ENCODE measurements at places on chromosomes 12 and 14.

GRCh38 chr14:100587086-100587762 lies at the start of gene BEGAIN:
Gene BEGAIN (minus strand): TSS chr14:100587417. CDS start chr14:100587290, 127 bp downstream.
- DNase-seq = no peak

- peak; percentile 70 for DNase-seq
Measured at GRCh38 chr12:121296618-121297434, at the start of gene CAMKK2. Gene CAMKK2 (minus strand): TSS chr12:121296709. CDS start chr12:121274526, 22,183 bp downstream.

DNA sequence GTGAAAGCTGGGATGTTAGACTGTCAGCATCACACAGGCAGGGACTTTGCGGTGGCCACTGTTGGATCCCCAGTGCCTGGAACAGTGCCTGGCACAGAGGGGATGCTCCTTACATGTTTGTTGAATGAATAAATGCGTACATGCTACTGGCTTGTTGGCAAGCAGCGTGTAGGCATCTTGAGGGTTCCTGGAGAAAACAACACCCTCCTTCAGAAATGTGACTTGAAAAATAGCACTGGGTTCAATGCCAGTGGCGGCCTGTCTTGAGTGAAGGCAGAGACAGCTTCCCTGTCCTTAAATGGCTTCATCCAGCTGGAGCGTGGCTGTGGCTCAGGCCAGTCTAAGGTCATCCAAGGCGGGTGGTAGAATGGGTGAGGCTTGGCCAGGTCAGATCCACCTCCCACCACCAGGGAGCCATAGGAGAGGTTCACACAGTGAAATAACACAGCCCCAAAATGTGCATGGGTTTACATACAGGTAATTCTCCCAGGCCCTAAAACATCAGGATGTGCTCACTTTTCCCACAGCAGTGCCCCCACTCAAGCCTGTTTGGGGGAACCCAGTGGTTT lies 171.4 kb downstream of the PHETA1 start:
- DNase-seq = no peak

DNA sequence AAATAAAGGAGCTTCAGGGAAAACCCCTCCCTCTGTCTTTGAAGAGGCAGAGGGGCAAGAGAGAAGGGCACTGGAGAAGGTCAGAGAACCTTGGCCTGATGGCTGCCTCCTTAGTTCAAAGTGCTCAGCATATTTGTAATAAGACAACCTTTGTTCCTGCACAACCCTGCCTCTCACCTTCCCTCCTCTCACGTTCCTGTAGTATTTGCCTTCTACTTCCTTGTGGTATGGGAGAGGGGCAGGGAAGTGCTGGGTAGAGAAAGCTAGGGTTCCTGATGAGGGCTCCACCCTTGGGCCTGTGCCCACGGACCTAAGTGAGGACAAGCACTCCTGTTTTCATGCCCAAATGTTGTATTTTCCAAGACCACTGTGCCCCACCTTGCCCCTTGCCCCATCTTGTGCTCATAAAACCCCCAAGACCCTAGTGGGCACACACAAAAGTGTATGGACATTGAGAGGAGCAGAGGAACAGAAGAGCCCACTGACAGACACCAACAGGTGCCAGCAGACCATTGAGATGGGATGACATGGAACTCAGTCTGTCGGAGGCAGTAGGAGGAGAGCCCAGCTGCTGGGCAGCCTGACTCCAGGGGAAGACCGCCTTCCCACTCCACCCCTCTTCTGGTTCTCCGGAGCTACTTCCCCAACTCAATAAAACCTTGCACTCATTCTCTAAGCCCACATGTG lies 261.5 kb upstream of the CCDC196 start:
- DNase-seq = no peak

GRCh38 chr12:116813271-116814041 lies 67.8 kb downstream of the HRK start:
- DNase-seq = no peak

DNA sequence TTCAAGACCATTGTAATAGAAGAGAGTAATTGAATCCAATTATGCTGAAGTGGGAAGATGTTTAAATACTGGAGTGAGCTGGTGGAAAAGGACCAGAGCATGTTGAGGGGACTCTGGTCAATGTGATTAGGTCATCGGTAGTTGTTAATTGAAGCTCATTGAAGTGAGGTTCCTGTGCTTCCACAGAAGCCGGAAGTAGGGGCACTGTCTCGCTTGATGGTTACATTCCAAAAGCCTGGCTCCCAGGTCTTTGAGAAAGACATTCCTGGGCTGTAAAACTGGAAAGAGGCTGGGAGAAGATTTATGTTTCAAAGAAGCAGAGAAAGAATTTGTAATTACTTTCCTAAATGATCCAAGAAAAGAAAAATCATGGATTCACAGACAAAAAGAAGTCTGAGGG lies 12.3 kb upstream of the CLECL1 start:
- DNase-seq = no peak

GRCh38 chr12:130916241-130916911 lies 37.3 kb upstream of the ADGRD1 start:
- no peak for DNase-seq

GRCh38 chr14:67018720-67019119 lies 170.5 kb upstream of the GARIN2 start:
- no peak for DNase-seq

DNA sequence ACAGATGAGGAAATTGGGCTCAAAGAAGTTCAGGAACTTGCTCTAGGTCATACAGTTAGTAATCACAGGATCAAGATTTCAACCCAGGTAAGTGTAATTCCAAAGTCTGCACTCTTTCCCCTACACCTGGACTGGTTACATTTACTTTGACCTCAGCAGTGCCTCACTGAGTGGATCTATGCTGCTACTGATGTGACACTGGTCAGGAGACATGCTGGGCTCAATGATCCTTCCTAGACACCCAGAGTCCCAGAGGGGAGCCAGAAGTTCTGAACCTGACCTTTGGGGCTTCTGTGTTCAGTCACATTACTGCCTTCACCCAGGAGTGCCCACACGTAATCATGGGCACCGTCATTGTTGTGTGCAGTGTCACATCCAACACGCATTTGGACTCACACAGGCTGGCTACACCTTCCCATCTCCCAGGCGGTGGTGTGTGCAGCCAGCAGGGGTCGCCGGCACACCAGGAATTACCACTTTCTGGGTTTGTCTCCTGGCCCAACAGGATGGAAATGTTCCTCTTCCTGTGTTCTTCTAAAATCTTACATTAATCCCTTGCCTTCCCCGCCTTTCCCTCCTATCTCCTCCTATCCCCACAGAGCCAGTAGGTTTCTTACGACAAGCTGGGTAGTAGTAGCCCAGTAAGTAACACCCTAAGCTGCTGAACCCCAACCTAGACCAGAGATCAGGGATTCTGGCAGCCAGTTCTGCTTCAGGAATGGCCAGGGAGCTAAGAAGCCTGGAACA lies 25.6 kb downstream of the CALCOCO1 start:
- DNase-seq = peak; percentile 45

GRCh38 chr14:72868500-72868899 lies 25.4 kb downstream of the DPF3 start:
- no peak for DNase-seq

DNA sequence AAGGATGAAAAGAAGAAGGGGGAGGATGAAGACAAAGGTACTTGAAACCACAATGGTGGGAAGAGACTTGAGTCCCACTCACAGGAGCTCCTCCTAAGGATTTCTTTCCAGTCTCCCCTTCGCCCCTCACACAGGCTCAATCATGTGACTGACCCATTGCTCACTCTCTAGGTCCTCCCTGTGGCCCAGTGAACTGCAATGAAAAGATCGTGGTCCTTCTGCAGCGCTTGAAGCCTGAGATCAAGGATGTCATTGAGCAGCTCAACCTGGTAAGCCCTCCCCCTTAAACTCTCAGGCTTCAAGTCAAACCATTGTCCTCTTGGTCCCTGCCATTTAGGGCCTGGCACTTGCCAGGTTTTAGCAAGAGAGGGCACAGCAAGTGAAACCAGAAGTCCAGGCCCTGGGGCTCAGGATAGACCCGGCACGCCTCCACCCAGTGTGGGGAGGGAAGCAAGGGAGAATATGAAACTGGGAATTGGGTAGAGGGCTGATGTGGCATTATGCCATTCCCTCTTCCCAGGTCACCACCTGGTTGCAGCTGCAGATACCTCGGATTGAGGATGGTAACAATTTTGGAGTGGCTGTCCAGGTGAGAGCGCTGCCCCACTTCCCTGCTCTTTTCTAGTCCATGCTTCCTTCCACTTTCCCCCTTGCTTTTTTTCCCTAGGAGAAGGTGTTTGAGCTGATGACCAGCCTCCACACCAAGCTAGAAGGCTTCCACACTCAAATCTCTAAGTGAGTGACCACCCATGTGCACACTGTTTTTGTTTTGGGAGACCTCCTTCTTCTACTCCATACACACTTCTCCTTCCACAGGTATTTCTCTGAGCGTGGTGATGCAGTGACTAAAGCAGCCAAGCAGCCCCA lies 1.8 kb downstream of the PSME1 start:
- DNase-seq = no peak

DNA sequence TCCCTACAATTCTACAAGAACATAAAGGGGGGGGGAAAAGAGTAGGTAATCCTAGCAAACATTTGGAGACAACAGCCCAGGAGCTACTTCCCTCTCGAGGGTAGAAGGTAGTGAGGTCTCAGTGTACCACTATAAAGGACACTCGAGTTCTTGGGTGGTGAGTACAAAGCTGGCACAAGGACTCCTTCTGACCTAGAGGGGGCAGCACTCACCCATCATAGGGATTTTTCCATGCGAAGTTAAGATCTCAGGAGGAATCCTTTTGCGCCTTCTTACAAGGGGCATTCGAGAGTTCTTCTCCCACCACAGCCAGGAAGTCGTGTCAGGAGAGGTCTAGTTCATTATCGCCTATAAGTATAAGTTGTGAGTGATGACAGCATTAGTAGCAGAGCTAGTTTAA lies 200.2 kb upstream of the RBM19 start:
- no peak for DNase-seq

DNA sequence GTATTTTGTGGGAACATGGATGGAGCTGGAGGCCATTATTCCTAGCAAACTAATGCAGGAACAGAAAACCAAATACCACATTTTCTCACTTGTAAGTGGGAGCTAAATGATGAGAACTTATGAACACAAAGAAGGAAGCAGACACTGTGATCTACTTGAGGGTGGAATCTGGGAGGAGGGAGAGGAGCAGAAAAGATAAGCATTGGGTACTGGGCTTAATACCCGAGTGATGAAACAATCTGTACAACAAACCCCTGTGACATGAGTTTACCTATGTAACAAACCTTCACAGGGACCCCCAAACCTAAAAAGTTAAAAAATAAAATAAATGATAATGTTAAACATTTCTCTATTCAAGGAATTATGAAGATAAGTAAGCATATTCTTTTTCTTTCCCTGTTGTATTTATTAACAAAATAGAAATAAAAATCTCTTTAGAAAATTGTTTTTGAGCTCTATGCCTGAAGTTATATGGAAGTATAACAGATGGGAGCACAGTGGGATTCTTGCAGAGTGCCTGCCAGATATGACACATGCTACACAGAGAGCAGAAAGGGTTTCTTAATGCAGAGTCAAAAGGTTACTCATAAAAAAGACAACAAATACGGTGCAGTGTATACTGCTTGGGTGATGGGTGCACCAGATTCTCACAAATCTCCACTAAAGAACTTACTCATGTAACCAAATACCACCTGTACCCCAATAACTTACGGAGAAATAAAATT lies 52.0 kb upstream of the SYNE2 start:
- no peak for DNase-seq

GRCh38 chr12:132133952-132134652 lies 10.0 kb downstream of the DDX51 start:
- DNase-seq = no peak

DNA sequence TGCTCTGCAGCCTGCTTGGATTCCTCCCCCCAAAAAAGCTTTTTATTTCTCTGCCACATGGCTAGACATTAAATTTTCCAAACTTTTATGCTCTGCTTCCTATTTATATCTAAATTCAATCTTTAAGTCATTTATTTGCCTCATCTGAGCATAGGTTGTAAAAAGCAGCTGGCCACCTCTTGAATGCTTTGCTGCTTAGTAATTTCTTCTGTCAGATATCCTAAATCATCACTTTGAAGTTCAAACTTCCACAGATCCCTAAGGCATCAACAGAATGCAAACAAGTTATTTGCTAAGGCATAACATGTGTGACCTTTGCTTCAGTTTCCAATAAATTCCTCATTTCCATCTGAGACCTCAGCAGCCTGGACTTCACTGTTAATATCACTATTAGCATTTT lies 209.6 kb downstream of the FSCB start:
- DNase-seq = no peak

- DNase-seq = no peak
Measured at GRCh38 chr12:85836197-85837090, at the start of gene RASSF9. Gene RASSF9 (minus strand): TSS chr12:85836409. CDS start chr12:85836201, 208 bp downstream.

DNA sequence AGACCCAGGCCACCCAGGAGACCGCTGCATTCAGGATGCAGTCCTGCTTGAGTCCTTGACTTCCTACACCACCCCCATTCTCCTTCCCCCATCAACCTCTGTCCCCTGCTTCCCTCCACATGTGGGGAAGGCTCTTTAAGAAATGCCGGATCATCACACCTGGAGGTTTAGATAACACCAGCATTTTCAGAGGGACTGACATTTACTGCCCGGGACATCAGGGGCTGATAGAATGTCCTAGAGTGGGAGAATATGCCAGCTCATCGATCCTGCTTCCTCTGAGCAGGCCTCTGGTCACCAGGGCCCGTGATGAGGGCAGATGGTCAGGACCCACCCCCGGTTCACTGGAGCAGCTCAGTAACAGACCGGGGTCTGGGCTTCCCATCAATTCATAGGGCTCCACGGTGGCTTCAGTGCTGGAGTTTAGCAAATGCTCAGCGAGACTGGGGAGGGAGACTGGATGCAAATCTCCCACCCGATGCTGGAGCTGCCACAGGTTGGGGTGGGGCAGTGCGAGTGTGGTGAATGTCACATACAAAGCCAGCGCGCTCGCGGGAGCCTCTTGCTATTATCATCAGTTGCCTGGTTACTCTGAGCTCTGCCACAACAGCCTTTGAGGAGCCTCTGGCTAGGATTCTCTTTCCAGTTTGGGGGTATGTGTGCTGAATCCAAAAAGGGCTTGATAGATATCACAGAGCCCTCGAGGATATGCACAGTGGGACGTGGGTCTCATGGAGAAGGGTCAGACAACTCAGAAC lies 111.6 kb downstream of the RBM19 start:
- no peak for DNase-seq

Measured in activated naive CD8-positive, alpha-beta T cell treated with anti-CD3 and anti-CD28 coated beads, Interleukin-2, amount 50 U/mL, for 16 hours (primary cell).